Fibroblast of lung (primary cell): ENCODE measurements at places on chromosomes 2 and 18. TPM values are rescaled to one million over a fixed set of nuclear protein-coding genes. Genes with fewer than 3 reads are reported as not detected.

DNA sequence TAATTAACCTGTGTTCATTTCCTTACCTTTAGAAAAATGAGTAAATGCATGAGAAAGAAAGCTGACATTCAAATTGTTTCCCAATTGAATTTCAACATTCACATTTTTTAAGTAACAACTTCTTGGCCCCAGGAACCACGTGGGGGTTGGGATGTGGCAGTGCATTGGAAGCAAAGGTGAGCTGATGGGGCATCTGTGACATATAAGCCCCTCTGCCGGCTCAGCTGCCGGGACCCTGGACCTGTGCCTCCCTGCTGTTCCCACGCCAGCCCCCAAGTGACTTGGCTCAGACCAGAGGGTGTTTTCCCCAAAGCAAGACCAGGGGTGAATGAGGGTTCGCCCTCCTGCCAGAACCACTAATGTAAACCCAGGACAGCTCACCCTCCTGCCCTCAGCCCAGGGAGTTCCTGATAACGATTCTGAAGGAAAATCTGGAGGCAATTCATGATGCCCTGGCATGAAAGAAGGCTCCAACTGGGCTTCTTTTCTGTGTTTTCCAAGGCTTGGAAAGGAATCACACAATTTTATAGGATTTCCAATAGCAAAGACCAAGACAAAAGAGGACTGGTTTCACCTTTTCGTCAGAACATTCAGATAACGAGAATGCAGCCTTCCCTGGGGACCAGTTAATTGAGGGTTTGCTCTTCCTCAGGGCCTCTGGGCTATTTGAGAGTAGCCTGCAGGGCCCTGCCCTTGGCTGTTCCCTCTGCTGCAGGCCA lies 193.2 kb upstream of the TWIST2 start:
- no peak for DNase-seq

- DNase-seq = no peak
Observed at GRCh38 chr2:139610512-139610911, 830.3 kb upstream of the NXPH2 start.

- peak; percentile 52 for DNase-seq
Observed at GRCh38 chr18:63267975-63268721, 51.4 kb downstream of the BCL2 start.

GRCh38 chr2:230930928-230931555 lies 6.0 kb upstream of the GPR55 start:
- DNase-seq = no peak

- DNase-seq = no peak
Observed at GRCh38 chr2:196169516-196169915, 1.9 kb downstream of the STK17B start.

GRCh38 chr2:9208875-9209274 lies 2.3 kb downstream of the ASAP2 start:
- no peak for DNase-seq

GRCh38 chr2:8957628-8958027 lies 45.9 kb downstream of the MBOAT2 start:
- DNase-seq = peak; percentile 31

ATAD2B gene
- 9.0 and 11.4 TPM in 2 replicates for total RNA-seq

SGPP2 gene
- total RNA-seq = not detected in 2 replicates

STPG4 gene
- total RNA-seq = 0.26 and 0.33 TPM in 2 replicates

DNA sequence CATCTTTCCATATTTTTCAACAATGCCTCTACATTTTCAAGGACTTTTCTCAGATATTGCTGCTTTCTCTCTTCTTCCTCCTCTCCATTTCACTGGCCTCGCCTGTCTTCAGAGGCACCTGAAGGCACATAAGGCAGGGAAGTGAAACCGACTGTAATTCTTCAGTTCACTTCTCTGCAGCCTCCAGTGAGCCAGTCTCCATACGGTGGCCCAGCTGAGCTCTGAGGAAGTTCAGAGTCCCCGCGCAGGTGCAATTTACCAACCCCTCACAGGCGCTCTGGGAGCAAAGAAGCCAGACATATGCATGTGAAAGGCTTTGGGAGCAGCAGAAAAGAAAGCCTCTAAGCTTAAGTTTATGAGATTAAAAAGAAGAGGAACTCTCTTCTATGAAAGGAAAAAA lies 12.4 kb downstream of the KLHL14 start:
- no peak for DNase-seq
